IPS DF 19.7 (cell line): ENCODE measurements at places on chromosomes 3 and 15.

GRCh38 chr3:45056608-45057301 is 30.7 kb downstream of the CLEC3B start:
- peak; percentile 45 for DNase-seq

GRCh38 chr3:161673866-161674265 is 177.3 kb downstream of the OTOL1 start:
- DNase-seq, result peak; percentile 30

GRCh38 chr15:40266828-40267304 is 16.0 kb downstream of the ANKRD63 start:
- DNase-seq, result no peak

GRCh38 chr3:165518346-165518745 is 318.9 kb downstream of the BCHE start:
- no peak for DNase-seq

- no peak for DNase-seq
Measured at GRCh38 chr3:42116466-42116865, 25.3 kb downstream of the TRAK1 start.

DNA sequence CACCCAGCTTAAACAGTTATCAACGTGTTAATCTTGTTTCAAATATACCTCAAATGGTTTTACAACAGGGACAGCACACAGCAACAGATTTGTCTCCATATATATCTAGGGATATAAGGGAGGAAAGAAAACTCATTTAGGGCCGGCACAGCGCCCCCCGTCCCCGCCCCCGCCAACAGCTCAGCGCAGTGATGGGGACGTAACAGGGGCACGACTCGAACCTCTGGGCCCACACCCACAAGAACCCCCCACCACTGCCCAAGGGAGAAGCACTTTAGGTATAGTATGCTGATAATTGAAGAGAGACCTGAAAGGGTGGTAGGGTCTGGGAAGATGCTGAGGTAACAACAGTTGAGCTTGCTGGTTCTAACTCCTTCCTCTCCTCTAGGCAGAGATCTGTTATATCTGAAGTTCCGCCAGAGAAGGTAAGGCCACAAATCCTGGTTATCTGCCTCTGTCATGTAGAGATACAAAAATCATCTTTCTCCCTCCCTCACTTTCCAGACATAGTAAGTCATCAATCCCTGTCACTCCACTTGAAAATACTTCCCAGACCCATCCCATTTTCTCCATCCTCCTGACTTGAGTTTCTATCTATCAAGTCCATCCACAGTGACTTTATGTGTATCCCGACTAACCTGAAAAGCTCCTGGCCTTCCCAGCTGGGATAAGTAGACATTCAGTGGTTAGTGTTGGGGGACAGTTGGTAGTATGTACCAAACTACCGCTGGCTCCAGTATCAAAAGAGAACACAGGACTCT is 126.9 kb downstream of the PDZRN3 start:
- DNase-seq, result no peak

- no peak for DNase-seq
Measured at GRCh38 chr3:101571028-101571895, 2.7 kb upstream of the PCNP start.

GRCh38 chr3:20256144-20256543 is 70.1 kb upstream of the SGO1 start:
- DNase-seq, result no peak

- no peak for DNase-seq
Measured at GRCh38 chr3:136078421-136079364, 113.2 kb downstream of the PPP2R3A start.

DNA sequence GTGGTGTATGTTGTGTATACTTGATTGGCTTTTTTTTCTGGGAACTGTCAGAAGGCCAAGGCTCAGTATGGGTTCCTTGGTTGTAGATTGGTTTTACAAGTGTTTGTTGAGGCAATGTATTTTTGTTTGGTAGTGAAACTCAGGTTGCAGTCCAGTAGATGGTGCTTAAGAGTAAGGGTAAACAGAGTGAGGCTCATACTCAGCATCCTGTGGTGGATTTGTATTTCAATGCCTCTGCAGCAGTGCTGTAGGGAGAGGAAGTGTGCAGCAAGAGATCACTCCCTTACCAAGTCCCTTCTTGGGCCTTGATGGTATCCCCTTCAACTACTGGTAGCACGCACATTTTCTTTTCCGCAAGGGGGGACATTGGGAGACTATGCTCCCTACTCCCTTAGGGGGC is 428.5 kb upstream of the CNTN3 start:
- DNase-seq, result peak; percentile 45

GRCh38 chr3:135851201-135852081 is 114.1 kb upstream of the PPP2R3A start:
- DNase-seq, result no peak
